ENCODE measurements at places on chromosomes 1 and 21.

DNA sequence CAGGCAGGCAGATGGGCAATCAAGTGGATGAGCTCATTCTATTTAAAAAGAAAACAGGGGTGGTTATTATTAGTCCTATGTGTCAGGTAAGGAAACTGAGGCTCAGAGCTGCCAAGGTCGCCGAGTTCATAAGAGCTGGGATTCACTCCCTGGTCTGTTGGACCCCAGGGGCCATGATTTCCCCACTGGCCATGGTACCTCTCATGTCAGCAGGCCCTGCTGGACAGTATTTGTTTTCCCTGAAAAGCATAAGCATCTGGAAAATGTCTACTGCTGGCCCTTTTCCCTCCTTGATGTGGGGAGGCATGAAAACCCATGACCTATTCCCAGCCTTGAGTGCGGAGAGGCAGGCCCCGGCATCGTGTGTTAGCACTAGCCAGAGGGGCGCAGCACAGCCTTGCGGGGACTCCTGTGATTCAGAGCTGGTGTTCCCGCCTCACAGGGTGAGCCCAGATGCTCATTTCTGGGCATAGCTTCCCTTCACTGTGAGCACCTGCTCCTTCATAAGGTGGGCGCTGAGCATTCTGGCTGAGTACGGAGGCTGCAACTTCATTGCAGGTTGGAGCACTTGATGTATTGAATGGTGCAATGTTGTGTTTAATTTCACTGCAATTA is 617.5 kb downstream of the PTPRU start:
- no peak for DNase-seq

DNA sequence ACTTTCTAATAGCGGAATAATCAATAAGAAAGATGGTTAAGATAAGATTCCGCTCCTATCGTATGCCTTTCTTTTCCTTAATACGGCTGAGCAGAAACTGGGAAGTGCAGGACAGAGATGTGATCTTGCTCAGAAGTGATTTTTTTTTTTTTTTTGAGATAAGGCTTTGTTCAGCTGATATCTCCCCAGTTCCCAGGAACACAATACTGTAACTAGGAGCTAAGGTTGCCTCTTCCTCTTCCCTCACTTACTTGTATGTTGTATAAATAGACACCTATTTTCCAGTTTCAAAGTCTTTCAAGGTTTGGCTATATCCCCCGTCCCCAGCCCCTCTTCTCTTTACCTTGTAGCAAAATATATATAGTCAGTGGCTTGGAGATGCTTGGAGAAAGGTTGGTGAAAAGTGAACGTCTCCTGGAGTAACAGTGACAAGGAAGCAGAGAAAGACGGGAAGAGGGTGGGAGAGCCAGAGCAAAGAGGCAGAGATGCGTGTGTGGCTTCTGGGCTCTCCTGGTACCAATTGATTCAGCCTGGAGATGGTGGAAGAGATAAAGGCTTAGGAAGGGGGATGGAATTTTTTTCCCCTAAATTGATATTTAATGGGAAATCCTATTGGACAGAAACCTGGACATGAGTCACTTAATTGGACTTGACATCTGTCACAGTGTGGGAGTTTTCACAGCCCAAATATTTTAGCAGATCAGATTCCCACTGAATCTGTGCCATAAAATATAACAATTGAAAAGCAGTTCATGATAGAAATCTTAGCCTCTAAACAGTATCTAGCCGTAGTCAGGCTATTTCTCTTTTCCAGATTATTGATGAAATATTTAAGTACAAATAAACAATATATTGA is at the start of gene NHLH2:
TSS of gene NHLH2 (minus strand) at position 522 of the 856 bp plus-strand sequence. CDS start 2,754 bp downstream, outside the sequence.
- DNase-seq = no peak

GRCh38 chr1:205179842-205180241 is 31.7 kb downstream of the DSTYK start:
- DNase-seq = no peak

DNA sequence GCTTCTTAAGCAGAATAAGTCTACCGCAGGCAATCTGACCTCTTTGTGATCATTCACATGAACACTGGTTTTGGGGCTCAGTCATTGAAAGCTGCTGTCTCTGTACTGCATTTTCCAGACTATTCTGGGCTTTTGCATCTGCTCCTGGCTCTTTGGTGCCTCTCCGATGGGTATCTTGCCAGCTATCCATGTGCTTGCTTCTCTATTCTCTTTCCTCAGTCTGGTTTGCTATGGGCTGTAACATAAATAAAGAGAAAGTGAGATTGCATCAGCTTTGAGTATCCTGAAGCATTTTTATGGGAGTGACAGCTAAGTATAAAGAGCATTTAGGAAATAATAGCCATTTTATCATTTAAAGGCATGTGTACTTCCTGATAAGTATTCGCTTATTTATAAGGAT is 70.7 kb downstream of the C1orf21 start:
- no peak for DNase-seq

DNA sequence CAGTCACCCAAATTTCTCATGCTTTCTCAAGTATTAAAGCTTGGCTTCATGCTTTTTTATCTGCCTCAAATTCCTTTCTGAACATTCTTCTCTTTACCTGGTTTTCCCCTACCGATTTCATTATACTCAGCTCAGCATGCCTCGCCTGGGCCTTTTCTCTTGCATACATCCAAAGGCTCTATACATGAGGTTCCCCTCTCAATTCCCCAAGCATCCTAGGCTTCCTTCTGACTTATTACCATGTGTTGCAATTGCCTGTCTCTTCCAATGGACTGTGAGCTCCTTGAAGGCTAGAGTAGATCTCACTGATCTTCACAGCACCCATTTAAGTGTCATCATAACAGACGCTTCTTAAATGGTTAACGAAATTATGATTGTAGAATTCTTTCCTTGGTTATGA is 24.1 kb upstream of the CYP4A22 start:
- no peak for DNase-seq

DNA sequence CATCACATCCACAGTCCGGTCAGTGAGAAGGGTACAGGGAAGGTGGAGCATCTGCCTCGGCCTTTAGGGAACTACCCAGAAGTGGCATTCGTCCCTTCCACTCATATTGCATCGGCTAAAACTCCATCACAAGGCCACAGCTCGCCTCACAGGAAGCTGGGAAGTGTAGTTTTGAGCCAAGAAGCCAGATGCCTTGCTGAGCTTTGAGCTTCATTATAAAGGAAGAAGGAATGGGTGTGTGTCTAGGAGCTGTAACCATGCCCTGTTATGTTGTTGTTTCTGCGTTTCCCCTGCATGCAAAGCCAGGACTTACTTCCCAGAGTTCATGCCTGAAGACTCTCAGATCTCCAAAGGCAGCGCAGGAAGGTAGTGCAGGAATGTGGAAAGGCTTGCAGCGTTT is 61.1 kb downstream of the OPTC start:
- no peak for DNase-seq

- no peak for DNase-seq
Observed at GRCh38 chr1:236123563-236123962, 18.8 kb upstream of the GPR137B start.

- no peak for DNase-seq
Observed at GRCh38 chr1:18104546-18105100, 3.0 kb upstream of the IGSF21 start.
